Activated CD4-positive, alpha-beta T cell treated with anti-CD3 and anti-CD28 coated beads, Interleukin-10, Interleukin-2, amounts not matched to agents 100 ng/mL and 50 ng/mL, durations not matched to agents 16 hours and 8 hours (primary cell): ENCODE measurements at places on chromosomes 5 and 9.

DNA sequence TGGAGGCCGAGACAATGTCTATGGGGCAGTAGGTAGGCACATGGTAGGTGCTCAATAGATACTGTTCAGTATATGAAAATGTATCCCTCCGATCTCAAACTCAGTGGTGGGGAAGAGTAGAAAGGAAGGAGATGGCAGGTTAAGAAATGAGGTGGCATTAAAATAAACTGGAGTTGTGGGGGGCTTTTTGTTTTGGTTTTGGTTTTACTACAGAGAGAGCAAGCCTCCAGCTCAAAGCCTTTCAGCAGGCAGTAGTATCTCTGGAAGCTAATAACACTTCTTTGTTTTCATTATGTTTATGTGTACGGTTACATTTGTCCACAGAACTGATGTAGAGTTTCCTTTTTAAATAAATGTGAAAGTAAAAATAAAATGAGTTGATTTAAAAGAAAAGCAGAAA lies 8.6 kb downstream of the MFAP3 start:
- no peak for DNase-seq

- no peak for DNase-seq
Observed at GRCh38 chr9:6113312-6113711, 97.9 kb upstream of the RANBP6 start.

- DNase-seq = no peak
Observed at GRCh38 chr9:73753171-73753570, 601.5 kb downstream of the ANXA1 start.

DNA sequence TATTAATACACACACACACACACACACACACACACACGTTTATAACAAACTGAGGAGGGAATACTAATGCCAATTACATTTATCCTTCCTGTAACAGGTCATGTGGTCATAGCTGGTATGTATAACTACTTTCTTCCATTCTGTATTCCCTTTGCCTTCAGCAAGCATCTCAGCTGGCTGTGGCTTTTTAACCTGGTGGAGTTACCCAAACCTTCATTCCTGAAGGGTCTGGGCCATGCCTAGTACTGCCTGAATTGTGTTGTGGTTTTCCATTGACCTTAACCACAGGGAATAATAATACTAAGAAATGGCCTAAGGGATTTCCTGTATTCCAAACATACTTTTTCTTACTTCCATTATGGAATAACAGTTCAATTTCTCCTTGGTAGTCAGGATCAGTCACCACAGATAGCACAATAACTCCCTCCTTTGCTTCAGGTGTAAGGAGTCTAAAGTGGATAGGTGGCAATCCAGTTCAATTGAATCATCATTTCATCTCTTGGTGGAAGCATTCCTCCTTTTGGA lies 222.2 kb upstream of the MEF2C start:
- no peak for DNase-seq

- no peak for DNase-seq
Observed at GRCh38 chr5:131791866-131792265, 5.0 kb downstream of the FNIP1 start.

- DNase-seq = no peak
Observed at GRCh38 chr9:8815931-8816330, 1016.4 kb upstream of the DMAC1 start.

DNA sequence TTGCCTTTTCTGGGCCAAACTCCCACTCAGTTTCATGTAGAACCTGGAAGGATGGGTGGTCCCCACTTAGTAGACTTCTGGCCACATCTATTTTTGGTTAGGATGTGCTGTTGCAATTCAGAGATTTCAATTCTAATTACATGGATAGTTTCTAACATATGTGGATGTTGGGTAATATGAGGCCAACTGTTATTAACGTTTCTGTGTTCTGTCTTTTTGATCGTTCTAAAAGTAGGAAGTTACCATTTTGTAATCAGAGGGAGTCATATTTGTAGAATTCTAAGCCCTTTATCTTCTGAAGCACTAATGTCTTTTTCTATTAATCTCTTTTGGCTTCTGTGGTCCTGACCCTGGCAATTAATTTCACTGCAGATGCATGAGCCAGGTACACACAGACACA lies 141.6 kb upstream of the SPEF2 start:
- no peak for DNase-seq

DNA sequence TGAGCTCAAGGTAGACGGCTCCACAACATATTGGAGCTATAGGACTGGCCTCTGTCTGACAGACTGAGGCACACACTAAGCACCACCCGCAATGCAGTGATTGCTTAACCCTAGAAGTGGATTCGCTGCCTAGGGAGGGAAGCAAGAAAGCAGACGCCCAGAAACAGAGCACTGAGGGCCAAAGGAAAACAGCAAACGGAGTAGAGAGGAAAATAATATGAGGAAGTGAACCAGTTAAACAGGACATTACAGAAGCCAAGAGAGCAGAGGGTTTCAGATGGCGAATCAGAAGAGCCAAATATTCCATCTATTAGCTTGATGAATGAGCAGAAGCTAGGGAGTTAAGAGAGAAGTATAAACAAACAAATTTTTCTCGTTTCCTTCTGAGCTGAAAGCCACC lies 139.2 kb upstream of the LHFPL2 start:
- no peak for DNase-seq

GRCh38 chr5:139635606-139636206 lies 12.4 kb upstream of the CXXC5 start:
- peak; percentile 34 for DNase-seq

DNA sequence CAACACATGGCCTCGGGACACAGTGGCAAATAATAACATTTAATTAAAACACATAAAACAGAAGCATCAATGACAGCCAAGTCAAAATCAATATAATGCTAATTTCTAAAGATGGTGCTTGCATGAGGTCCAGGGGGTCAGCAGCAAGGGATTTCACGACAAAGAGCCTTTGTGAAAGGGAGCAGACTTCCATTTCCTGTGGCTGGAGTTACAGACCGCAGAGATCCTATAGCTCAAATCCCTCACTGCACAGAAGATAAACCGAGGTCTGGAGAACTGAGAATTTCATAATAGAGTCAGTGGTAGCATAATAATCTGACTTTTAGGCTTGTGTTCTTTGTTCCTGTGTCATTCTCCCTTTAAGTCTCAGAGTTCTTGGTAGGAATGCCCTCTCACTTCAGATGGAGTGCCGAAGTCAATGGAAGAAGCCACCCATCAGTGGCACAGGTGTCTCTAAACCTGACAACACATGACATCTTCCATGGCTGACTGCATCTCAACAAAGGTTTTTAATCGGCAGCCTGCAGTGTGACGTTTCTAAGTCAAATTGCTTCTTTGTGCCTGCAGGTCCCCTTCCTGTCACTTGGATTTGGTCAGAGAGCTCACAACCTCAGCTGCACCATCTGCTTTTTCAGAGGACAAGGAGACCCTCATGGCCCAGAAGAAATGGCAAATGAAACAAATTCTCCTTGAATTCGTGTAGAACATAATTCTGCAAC lies 67.4 kb downstream of the CARTPT start:
- no peak for DNase-seq

DNA sequence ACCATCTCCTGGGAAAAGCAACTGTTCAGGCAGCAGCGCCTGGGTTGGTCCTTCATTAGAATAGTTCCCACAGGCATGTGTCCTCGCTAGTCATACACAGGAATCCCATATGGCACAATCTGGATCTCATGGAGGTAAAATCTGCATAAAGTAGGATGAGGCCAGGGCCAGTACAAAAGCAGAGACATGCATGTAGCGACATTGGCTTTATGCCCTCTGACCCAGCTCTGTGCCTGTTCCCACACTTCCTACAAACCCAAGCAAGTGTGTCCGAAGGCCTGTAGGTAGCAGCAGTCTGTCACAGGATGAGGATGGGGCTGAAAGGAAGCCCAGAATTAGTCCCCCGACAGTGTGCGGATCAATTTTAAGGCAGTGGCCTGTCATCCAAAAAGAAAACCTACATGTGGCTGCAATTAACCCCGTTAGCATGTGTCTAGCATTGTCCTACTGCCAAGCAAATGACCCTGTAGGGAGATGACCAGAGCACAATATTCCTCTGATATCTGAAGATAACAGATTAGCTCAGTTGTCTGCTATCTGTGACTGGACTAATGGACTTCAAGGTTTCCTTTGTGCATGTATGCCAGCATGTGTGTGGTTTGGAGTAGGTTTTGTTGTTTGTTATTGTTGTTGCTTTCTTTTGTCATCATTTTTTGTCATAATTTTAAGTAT lies 178.8 kb downstream of the TMEM161B start:
- no peak for DNase-seq

DNA sequence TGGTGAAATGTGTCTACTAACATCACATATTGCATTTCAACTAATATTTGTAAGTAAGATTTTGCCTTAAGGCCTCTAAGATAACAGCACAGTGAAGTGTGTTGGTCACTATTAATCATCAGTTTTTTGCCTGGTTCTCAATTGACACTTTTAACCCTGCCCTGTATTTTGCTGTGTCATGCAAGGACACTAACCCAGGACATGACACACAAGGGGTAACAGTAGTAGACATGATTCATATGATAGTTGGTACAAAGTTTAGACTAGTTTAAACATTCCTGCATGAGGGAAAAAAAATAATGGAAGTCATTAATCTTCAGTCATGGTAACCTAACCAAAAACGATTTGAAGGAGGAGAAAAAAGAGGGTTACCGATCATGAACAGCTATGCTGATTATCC lies 207.0 kb downstream of the DEPDC1B start:
- no peak for DNase-seq
